ENCODE measurements at places on chromosomes 3 and 15.
A peak's percentile ranks its signal among the peaks of the same experiment; 100 is the strongest.

DNA sequence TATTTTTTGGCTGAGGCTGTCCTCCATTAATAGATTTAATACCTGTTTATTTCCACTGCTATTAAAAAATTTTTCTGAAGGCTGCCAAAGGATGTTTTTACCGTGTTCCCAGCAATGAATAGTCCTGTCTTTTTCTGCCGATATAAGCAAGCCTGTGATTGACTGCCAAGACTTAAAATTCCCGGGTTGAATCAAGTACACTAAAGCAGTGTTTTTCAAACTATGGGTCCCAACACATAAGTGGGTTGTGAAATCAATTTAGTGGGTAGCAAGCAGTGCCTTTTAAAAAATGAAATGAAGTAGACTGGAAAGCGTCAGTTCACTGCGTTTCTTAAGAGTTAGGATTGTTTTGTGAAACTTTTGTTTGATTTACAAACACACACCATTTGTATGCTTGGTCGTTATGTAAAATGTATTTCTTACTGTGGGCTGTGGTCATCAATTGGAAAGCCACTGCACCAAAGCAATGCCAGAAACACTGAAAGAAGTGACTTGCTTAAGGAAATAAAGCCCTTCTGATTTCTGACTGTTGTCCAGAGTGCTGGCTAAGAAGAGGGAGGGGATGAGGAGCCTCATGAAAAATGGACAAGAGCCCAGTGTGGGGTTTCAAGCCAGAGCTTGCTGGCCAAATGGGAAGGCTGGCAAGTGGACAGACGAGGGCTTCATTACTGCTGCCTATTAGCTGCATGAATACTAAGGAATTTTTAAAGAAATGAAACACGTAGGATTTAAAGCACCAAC, 206.0 kb downstream of the THRB start:
- DNase-seq: no peak

GRCh38 chr15:67240235-67241131, 14.0 kb downstream of the AAGAB start:
- peak; percentile 51 for DNase-seq

- DNase-seq: no peak
Measured at GRCh38 chr3:148906667-148907066, 41.6 kb downstream of the CPA3 start.

DNA sequence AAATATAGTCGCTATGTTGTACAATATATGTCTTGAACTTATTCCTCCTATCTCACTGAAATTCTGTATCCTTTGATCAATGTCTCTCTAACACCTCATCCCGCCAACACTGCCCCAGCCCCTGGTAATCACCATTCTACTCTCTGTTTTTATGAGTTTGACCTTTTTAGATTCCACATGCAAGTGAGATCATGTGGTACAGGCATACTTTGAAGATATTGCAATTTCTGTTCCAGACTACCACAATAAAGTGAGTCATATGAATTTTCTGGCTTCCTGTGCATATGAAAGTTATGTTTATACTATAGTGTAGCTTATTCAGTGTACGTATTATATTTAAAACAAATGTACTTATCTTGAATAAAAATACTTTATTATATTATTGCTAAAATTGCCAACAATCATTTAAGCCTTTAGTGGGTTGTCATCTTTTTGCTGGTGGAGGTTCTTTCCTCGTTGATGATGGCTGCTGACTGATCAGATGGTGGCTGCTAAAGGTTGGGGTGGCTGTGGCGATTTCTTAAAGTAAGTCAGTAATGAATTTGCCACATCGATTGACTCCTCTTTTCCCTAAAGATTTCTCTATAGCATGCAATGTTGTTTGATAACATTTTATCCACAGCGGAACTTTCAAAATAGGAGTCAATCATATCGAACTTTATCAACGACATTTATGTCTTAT, 257.2 kb downstream of the NFKBIZ start:
- DNase-seq: no peak

GRCh38 chr15:98649472-98650416, 1.4 kb downstream of the IGF1R start:
- no peak for DNase-seq

- no peak for DNase-seq
Measured at GRCh38 chr3:178195824-178196223, 340.4 kb upstream of the KCNMB2 start.

Measured in MV-4-11 (cell line).